ENCODE measurements at places on chromosomes 13 and 19.

DNA sequence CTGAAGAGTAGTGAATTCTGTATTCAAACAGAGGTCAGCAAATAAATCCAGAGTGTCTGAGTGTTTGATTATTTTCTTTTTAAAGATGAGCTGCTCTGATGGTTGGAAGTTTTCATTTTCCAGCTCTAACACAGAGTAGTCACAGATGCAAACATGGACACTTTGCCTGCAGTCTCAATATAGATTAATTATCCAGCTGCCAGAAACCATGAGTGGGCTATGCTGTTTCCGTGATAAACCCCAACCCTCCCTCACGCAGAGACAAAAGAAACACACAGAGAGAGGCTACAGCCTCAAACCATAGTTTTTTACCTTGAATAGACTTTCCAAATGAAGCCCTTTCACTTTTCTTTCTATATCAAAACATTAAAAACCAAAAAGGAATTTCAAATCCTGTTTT is 884.7 kb downstream of the DIAPH3 start:
- no peaks in the 10 kb centered on the region for H3K4me1 ChIP-seq
- H3K36me3 ChIP-seq: no peaks in the 10 kb centered on the region
- H3K27ac ChIP-seq: no peak overlapping the region
- no peak overlapping the region for H3K4me3 ChIP-seq
- H3K27me3 ChIP-seq: no peaks in the 10 kb centered on the region

DNA sequence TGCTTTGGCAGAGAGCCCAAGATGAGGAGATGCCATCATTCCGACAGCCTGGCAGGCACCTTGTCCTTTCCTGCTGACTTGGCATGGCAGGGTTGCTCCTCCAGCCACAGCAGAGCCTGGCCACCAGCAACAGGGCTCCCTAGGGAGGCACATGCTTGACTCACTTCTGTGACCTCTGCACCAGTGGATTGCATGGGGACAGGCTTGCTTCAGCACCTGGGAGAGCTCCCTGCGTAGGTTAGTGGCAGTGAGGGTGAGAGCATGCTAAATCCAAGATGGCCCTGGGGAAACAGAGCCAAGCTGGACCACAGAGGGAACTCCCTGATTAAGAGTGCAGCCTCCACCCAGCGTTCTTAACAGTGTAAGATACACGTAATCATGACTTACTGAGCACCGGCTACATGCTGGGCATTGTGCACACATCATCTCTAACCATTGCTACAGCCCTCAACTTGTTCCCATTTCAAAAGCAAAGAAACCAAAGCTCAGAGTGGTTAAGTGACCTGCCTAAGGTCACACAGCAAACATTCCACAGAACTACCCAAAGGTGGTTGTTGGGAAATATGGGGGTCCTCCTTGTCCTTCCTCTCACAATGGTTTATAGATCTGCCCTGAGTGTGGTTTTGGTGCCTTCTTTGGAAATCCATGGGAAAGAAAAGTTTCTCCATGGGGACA is 116.6 kb upstream of the UQCRFS1 start:
- H3K36me3 ChIP-seq: no peaks in the 10 kb centered on the region
- no peaks in the 10 kb centered on the region for H3K4me1 ChIP-seq
- H3K4me3 ChIP-seq: no peak overlapping the region
- peak; percentile 83 for DNase-seq
- H3K27ac ChIP-seq: no peak overlapping the region
- H3K27me3 ChIP-seq: no peaks in the 10 kb centered on the region

DNA sequence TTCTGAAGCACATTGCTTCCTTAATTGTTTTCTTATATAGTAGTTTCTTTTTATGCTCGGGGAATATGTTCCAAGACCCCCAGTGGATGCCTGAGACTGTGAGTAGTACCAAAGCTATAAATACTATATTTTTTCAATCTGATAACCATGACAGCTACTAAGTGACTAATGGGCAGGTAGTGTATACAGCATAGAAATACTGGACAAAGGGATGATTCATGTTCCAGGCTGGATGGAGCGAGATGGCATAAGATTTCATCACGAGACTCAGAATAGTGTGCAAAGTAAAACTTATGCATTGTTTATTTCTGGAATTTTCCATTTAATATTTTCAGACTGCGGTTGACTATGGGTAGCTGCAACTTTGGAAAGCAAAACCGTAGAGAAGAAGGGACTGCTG is 47.9 kb upstream of the OLFM4 start:
- H3K36me3 ChIP-seq: no peaks in the 10 kb centered on the region
- no peak for DNase-seq
- H3K27me3 ChIP-seq: no peaks in the 10 kb centered on the region
- no peak overlapping the region for H3K4me3 ChIP-seq

- H3K4me3 ChIP-seq: no peak overlapping the region
- peak; percentile 47 for DNase-seq
- H3K36me3 ChIP-seq: no peaks in the 10 kb centered on the region
Observed at GRCh38 chr13:99103536-99103935, 97.1 kb upstream of the UBAC2 start.

DNA sequence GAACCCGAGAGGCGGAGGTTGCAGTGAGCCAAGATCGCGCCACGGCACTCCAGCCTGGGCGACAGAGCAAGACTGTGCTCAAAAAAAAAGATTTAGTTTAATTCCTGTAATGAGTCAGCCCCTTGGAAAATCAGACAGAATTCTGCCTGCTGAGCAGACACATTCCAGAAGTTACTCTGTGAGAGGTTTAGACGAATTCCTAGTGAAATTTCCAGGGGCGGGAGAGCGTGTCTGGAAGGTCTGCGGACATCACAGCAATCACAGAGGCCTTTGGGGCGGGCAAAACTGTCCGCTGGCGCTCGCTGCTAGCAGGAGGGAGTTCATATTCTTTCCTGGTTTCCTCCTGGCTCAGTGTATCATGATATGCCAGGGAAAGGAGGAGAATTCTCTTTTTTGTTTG is 17.5 kb downstream of the MISP start:
- H3K27ac ChIP-seq: no peak overlapping the region
- H3K4me3 ChIP-seq: no peak overlapping the region
- no peaks in the 10 kb centered on the region for H3K36me3 ChIP-seq
- no peaks in the 10 kb centered on the region for H3K27me3 ChIP-seq

DNA sequence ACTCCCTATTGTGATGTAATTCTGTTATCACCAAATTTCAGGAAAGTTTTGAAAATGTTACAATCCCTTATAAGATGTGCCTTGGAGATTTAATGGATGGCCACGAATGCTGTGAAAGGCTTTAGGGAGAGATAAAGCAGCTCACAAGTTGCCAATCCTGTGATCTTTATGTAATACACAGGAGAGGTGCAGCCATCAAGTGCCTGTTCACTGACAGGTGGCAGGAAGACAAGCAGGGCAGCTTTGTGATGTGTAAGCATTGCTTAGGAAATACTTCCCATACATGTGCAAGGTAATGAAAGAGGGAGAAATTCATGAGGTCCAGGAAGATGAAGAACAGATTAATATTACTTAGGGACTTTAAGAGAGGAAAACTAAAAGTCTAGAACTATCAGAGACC is 628.8 kb downstream of the SLITRK6 start:
- no peaks in the 10 kb centered on the region for H3K4me1 ChIP-seq
- no peak overlapping the region for H3K27ac ChIP-seq
- DNase-seq: no peak
- no peak overlapping the region for H3K4me3 ChIP-seq
- no peaks in the 10 kb centered on the region for H3K27me3 ChIP-seq

- peaks cover 7% of the 10 kb centered on the region for H3K36me3 ChIP-seq
- peak; percentile 92 for DNase-seq
- peak overlapping the region; percentile 28 for H3K4me3 ChIP-seq
- no peak overlapping the region for H3K27ac ChIP-seq
- H3K27me3 ChIP-seq: no peaks in the 10 kb centered on the region
Observed at GRCh38 chr19:49801966-49802661, 11.0 kb downstream of the FUZ start.

GRCh38 chr13:113825841-113826240 is 38.0 kb downstream of the GAS6 start:
- no peaks in the 10 kb centered on the region for H3K27me3 ChIP-seq
- no peak for DNase-seq
- H3K36me3 ChIP-seq: no peaks in the 10 kb centered on the region
- no peaks in the 10 kb centered on the region for H3K4me1 ChIP-seq

- no peak overlapping the region for H3K27ac ChIP-seq
- H3K27me3 ChIP-seq: no peaks in the 10 kb centered on the region
- no peaks in the 10 kb centered on the region for H3K36me3 ChIP-seq
- no peak for DNase-seq
Observed at GRCh38 chr19:48795685-48796070, 15.2 kb downstream of the BCAT2 start.

- H3K4me1 ChIP-seq: no peaks in the 10 kb centered on the region
- H3K4me3 ChIP-seq: no peak overlapping the region
- DNase-seq: no peak
Observed at GRCh38 chr13:96238241-96238640, 148.3 kb downstream of the HS6ST3 start.

GRCh38 chr13:38090913-38091312 is 221.3 kb upstream of the TRPC4 start:
- no peak overlapping the region for H3K4me3 ChIP-seq
- H3K27me3 ChIP-seq: no peaks in the 10 kb centered on the region
- H3K4me1 ChIP-seq: no peaks in the 10 kb centered on the region
- no peak overlapping the region for H3K27ac ChIP-seq
- no peaks in the 10 kb centered on the region for H3K36me3 ChIP-seq

GRCh38 chr13:114067381-114067885 is 65.0 kb downstream of the RASA3 start:
- H3K36me3 ChIP-seq: no peaks in the 10 kb centered on the region
- no peak overlapping the region for H3K27ac ChIP-seq
- H3K4me3 ChIP-seq: no peak overlapping the region
- H3K27me3 ChIP-seq: no peaks in the 10 kb centered on the region
- no peak for DNase-seq
- peaks cover 9% of the 10 kb centered on the region for H3K4me1 ChIP-seq
